ENCODE measurements at places on chromosomes 4 and X. TPM values are rescaled to one million over a fixed set of nuclear protein-coding genes. Genes with fewer than 3 reads are reported as not detected.

- peak; percentile 67 for DNase-seq
Observed at GRCh38 chrX:39682778-39683177, 415.0 kb downstream of the BCOR start.

DNA sequence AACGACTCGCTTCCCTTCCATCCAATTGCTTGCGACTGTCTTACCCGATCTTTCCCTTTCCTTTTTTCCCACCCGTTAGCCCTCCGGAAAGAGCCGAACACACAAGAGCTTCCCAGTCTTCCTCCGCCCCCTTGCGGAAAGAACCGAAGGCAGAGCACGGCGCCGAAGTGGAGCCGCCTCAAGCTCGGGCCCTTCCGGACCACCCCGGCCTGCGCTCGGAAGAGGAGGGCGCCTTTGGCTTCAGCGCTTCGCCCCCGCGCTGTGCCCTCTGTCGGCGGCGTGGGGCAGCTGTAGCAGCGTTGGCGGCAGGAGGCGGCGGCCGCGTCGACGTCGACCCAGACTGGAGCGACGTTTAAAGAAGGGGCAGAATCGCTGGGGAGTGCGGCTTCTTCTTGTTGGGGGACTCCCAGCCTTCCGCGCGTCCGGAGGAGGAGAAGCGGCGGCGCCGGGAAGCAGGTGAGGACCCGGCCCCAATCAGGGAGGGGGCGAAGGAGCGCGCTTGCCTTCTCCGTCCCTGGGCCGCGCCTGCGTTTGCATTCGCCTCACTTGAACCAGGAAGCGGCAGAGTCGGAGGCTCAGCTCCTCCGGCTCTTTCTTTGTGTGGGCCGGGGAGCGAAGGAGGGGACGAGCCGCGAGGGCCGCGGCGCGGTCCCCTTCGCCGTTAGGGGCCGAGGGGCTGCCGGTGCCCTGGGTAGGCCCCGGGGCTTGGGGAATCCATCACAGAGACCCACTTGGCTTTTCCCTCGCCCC, at the start of gene ZBTB33:
ZBTB33 (plus strand) TSS at position 291 of the 750 bp plus-strand sequence. CDS start 2,604 bp downstream, outside the sequence.
- DNase-seq: peak; percentile 93

DNA sequence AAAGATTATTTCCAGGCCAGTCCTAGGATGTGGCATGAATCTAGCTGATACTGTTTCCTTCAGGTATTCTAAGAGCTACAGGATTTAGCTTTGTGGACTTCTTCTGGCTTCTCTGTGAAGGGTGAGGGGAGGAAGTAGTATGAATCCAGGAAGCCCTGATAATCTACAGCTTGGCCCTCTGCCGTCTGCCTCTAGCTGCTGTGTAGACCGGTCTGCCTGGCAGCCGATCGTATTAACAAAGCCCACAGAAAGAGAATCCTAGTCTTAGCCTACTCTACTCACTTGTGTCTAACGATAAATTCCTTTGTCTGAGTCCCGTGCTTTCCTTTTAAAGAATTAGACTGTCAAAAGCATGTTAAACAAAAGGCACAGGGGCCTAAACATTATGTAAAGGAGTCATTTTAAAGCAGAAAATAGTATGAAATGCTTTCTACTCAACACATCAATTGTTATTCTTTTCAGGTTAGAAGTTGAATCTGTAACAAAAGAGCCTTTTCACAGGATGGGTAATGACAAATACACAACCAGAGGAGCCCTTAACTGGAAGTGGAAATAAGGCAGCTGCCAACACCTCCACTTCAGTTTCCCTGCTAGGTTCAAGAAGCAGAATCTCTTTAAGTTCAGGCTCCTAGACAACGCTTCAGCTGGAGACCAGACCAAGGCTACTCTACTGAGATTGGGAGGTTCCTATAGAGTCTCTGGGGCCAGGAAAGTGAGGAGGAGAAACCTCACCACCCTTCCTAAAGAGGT, 48.9 kb upstream of the UCP1 start:
- DNase-seq: no peak

DNA sequence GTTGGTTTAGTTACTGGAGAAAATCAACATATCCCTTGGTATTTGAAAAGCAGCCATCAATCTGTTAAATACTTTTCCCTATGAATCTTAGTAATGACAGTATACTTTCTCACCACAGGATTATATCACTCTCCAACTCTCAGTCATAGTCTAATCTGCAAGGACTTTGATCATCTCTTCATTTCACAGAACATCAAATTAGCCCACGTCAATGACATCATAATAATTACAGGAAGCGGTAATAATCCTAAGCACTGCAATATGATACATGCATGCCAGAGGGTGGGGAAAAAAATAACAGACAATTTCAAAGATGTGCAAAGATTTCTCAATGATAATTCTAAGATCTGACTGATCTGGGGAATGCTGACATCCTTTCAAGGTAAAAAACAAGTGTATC, 404.1 kb downstream of the GPM6A start:
- DNase-seq: no peak

DNA sequence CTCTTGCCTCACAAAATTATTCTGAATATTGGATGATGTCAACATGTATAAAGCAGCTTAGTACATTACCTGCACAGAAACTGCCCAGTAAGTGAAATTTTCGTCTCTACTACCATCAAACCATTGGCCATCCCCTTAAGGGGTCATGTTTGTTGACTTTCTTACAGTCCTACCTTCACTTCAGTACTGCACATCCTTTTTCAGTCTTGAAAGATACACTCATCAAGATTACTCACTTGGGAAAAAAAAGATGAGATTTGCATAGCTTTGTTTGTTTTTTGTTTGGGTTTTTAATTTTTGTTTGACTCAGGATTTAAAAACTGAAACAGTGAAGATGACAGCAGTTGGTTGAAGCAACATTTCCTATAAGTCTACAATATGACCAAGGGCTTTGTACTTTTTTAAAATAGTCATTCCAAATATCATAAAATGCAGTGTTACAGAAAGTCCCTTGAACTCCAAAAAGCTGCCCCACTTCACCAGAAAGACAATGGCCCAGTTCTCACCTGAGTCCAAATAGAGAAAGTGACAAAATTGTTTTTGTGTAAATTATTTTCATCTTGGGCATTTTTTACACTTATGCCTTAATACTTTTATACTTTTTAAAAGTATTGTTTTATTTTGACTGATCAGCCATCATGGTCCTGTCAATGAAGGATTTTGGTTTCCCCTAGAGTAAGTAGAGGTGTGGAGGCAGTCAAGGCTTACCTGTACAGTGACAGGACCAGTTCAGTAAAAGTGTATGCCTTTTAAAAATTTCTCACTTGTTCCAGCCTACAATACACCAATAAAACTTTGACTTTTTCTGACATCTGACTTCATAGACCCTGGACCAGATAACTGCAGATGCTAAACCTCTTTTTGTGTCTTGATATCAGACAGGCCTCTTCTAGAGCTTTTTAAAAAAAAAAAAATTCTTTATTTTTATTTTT, 59.7 kb upstream of the EDA2R start:
- DNase-seq: no peak

- no peak for DNase-seq
Observed at GRCh38 chrX:105323928-105324327, 103.4 kb upstream of the TEX13A start.

ASMTL gene
- 18.0 TPM for total RNA-seq

FGF2 gene
- total RNA-seq: 19.4 TPM

CT45A10 gene
- 107 TPM for total RNA-seq

CABS1 gene
- not detected for total RNA-seq

CD99L2 gene
- total RNA-seq: 19.0 TPM
